Activated T-cell treated with anti-CD3 and anti-CD28 coated beads for 1 hour (primary cell): ENCODE measurements at places on chromosomes 5 and 9.

- no peak for DNase-seq
These were observed 152.9 kb upstream of the SLC28A3 start for GRCh38 chr9:84493284-84493947.

DNA sequence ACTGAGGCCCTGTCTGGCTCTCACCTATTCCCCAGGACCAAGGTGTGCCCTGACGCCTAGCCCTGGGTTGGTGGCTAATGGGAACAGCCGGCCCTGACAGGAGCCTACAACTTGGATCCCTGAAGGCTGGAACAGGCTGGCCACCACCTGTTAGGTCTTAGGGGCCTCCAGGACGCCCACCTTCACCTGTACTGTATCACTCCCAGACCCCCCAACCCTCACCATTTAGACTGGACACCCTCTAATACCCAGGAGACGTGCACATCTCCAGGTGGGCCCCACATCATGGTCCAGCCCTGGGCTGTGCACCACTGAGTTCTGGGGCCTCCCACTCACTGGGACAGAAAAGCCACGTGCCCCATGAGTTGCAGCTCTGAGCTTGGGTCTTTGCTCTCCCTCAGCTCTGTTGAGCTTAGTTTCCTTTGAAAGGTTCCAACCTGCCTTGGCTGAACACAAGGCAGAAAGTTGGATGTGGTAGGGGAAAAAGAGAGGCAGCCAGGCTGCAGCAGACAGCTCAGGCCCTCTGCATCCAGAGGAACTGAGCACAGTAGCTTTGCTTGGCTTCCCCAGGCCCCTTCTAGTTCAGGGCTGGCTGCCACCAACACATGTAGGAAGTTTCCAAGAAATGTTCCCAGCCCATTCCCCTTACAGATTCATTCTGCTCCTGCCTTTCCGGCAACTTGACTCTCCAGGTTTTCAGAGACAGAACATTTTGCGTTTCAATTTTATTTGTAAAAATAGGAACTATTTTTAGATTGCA is 116.8 kb upstream of the TBC1D2 start:
- DNase-seq, result no peak

DNA sequence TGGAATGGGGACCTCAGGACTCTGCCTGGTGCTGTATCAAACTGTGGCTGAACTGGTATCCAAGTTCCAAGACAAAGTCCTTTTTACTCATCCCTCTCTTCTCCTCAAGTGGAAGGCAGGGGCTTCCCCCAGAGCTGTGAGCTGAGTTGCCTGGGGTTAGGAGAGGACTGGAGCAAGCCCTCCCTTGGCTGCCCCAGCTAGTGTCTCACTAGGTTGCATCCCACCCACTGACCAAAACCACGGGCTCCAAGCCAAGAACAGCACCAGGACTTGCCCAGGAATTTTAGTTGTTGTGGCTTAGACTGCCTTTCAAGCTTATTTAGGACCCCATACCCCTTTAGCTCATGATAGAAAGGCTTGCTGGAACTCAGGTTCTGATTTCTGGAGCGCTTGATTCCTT is 158.7 kb upstream of the TNC start:
- DNase-seq, result no peak

DNA sequence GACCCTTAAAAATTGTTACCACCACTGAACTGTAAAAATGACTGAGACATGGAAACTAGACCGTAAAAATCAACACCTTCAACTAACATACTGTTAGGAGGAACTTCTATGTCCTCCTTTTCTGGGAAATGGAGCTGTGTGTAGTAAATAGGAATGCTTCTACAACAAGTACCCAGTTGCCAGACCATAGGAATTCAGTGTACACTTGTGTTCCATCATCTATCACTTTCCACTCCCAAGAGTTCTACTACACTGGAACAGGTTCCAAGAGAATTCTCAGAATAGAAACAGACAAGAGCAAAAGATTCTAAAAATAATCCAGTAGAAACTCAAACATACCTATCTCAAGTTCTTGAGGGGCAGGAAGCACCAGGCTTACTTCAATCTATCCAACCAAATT is 23.6 kb downstream of the UBAP2 start:
- DNase-seq, result no peak

GRCh38 chr9:107875571-107875980 is 386.0 kb upstream of the KLF4 start:
- no peak for DNase-seq

DNA sequence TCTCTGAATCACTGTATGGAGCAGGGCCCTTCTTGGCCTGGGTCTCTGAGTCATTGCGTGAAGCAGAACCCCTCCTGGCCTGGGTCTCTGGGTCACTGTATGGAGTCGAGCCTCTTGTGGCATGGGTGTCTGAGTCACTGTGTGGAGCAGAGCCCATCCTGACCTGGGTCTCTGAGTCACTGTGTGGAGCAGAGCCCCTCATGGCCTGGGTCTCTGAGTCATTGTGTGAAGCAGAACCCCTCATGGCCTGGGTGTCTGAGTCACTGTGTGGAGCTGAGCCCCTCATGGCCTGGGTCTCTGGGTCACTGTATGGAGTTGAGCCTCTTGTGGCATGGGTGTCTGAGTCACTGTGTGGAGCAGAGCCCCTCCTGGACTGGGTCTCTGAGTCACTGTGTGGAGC is 94.0 kb upstream of the RAPGEF1 start:
- no peak for DNase-seq

DNA sequence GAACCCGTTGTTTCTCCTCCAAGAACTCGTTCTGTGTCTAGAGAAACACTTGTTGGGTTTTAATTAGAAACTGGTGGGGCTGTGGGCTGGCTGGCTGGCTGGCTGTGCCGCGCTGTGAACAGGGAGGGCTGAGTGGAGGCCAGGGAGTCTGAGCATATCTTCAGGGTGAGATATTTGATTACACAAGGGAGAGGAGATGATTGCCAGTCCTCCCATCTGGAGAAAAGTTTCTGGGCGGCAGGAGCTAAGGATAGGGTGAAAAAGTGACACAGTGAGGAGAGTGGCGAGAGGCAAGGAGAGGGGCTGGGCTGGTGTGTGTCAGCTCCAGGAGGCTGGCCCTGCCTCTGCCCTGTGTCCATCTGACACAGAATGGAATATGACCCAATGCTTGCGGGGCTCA is 63.0 kb downstream of the GDNF start:
- DNase-seq, result no peak

DNA sequence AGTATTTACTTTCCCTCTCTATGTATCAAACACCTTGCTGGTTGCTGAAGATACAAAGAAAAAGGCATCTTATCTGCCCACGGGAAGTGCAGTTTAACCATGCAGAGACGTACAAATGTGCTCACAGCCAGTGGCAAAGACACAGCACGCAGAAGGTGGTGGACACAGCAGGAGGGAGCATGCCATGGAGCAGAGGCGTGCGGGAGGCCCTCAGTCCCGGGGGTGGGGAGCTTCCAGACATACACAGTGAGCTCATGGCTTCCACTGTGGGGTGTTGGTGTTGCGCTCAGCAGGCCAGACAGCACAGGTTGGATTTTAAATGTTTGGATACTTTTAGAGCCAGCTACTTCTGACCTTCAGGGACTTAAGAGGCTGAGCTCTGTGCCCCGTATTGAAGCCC is 8.8 kb upstream of the BARX1 start:
- DNase-seq, result no peak

DNA sequence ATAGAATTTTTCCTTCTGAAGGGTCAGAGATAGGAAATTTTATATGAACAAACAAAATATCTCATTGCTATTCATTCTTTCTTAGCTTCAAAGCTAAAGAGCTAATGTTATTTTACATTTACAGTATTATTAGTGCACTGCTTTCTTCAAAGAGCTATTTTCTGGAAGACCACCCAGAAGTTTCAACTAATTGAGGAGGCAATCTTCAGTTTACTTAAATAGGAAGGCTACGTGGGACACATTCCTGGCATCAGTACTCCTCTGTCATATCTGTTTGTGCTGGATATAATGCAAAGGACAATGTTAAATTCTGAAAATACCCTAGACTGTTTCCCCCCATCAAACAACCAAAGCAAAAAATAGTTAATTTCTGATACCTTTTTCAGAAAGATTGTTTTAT is 30.8 kb downstream of the HAPLN1 start:
- no peak for DNase-seq

DNA sequence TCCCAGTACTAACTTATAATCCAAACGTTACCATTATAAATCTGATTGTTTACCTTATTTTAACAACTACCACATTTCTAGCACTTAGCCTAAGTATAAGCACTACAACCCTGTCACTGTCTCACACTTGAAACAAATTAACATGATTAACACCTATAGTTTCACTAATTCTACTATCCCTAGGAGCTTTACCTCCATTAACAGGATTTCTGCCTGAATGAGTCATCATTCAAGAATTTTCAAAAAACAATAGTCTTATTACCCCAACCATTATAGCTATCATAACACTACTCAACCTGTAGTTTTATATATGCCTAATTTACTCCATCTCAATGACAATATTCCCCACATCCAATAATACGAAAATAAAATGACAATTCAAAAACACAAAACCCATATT is 89.6 kb downstream of the INSL6 start:
- no peak for DNase-seq

- DNase-seq, result no peak
These were observed 176.0 kb downstream of the MED10 start for GRCh38 chr5:6202149-6202967.

- DNase-seq, result no peak
These were observed 116.5 kb downstream of the CPLANE1 start for GRCh38 chr5:37132646-37133045.

DNA sequence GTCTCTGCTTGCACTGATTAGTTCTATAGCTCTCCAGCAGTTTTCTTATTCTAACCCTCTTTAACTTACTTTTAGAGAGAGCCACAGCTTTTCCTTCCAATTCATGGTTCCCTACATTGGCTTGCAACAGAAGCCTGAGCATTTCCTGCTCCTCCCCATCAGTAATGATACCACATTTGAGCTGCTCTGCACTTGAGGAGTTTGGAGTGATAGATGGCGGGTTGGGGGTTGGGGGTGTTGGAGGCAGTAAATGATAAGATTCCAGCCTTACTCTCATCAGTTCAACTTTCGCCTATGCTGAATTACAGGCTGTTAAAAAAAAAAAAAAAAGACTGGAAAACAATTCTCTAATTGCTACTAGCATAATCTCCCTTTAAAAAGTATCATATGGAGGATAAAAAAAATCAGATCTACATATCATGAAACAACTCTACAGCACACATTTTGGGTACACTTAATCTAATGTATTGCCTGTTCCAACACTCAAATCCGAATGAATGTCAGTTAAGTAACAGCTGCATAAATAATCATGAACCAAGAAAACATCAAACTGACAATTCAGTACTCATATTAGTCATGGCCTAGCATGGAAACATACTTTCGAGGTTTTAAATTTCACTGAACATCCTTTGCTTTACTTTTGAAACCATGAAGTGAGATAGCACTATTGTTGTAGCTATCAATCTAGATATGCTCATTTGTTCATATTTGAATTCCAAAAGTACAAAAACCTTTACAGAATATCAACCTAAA is 224.7 kb downstream of the NFIB start:
- no peak for DNase-seq

DNA sequence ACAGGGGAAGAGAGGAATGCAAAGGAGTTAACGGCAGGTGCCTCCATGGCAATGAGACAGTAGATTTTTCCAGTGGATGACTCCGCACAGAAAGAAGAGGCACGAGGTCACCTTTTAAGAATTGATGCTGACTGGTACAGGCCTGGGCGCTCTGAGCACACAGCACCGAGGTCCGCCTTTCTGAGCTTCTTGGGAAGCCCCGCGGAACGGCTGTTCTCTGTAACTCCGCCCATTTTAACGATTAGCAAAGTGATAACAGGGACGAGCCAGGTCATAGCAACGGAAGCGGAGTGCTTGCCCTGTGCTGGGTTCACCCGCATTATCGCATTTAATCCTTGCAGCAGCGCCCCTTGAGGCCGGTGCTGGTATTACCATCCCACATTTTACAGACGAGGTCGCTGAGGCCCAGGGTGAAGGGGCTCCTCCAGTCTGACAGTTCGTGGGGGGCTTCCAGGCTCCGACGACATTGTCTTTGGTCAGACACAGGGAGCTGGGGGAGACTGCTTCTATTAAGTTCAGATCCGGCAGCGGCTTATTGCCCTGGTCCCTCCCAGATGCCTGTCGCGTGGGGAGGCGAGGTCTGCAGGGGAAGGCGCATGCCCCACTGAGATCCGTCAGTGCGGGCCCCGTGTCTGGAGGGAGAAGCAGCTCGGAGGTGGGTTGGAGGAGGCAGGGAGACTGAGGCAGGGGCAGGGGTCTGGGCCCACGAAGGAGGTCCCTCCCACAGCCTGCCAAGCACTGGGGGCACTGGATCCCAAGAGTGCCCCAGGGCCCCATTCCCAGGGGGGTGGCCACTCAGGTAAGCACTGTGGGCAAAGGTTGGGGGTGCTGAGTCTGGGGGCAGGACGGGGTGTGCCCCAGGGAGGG is 22.3 kb upstream of the HMCN2 start:
- DNase-seq, result peak; percentile 82
